Placental pericyte (primary cell): ENCODE measurements at places on chromosomes 1 and 21. TPM values are rescaled to one million over a fixed set of nuclear protein-coding genes. Genes with fewer than 3 reads are reported as not detected.

SYT6 gene
- 0.22 TPM in 1 of 2 replicates, not detected in the other for total RNA-seq

PDE4B gene
- total RNA-seq, result 11.8 and 72.3 TPM in 2 replicates

SPRR1A gene
- total RNA-seq, result not detected in 2 replicates

DPT gene
- total RNA-seq, result under 0.01 and 0.29 TPM in 2 replicates

BPNT1 gene
- 19.5 and 31.5 TPM in 2 replicates for total RNA-seq

SYDE2 gene
- total RNA-seq, result 13.9 and 17.5 TPM in 2 replicates

GNPAT gene
- total RNA-seq, result 27.8 and 55.7 TPM in 2 replicates
